Mesothelial cell of epicardium (in vitro differentiated cells): ENCODE measurements at places on chromosomes 4 and X.

DNA sequence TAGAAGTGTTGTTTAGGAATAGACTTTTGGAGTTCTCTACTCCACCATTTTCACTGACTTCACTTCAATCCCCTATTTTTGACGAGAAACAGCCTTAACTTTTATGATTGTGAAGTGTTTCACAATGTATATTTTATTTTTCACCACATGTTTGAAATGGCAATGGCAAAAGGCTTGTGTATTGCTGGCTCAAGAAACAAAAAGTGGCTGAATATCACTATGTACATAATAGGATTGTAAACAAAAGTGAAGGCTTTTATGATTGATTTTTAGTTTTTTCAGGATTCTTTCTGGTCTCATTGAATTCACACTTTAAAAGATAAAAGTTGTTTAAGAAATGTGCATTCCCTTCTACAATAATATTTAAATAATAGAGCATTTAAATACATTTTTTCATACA is 18.2 kb downstream of the MAGEB5 start:
- no peak for DNase-seq

DNA sequence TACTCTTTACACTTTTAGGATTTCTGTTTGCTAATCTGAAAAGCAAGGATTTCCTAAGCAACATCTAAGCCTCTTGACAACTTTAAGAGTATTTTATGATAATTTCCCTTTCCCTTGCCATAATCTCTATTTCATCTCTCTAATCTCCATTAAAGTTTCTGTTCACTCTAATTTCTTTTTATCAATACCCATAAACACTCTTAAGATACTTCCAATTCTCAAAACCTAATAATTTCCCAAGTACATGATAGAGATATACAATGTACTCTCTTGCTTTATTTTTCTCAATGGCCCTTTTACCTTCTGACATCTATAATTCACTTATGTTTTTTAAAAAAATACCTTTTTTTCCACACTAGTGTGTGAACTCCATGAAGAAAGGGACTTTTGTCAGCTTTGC is 26.8 kb downstream of the DAPP1 start:
- no peak for DNase-seq

GRCh38 chr4:150150629-150151062 is 72.4 kb downstream of the DCLK2 start:
- DNase-seq = no peak

DNA sequence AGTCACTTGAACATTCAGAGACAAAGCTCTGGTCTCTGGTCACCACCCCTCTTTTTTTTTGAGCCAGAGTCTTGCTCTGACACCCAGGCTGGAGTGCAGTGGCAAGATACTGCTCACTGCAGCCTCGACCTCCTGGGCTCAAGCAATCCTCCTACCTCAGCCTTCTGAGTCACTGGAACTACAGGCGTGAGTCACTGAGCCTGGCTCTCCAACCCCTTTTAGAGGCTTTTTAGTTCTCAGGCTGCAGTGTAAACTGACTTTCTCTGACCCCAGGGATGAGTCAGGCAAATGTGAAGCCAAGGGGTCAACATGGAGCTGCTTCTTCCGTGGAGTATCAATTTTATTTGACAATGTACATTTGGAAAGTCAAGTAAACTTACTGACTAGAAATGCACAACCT is 229.2 kb downstream of the PTTG2 start:
- DNase-seq = no peak

DNA sequence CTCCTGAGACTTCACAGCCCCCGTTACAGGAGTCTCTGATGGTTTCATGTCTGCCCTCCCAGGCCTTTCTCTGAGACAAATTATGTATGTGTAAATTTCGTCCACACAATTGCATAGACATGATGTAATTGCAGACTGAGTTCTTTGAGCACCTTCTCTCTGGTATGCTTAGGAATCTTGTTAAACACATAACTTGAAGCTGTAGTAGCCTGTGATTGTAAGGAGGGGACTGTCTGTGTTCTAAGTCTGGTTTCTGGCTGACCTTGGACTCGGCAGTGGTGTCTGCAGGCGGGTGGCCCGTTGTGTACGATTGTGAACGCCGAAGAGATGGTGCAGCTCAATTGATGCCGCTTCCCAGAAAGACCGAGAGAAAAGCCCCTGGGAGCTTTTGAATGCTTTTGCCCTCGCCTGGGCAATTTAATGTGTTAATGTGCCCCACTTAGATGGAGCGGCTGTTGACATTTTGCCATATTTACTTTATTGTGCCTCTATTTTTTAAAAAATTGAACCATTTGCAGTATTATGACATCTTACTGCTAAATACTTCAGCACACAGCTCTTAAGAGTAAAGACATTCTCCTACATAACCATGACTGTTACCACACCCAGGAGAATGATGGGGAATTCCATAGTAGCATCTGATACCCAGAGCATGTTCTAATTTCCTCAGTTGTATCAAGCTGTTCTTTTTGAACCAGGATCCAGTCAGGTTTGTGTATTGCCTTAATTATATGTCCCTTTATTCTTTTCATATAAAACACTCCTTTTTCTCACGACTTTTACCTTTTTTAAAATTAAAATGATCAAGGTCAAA is 58.4 kb upstream of the TADA2B start:
- DNase-seq = no peak

- no peak for DNase-seq
Observed at GRCh38 chr4:95742179-95742578, 97.7 kb upstream of the PDHA2 start.

- DNase-seq = no peak
Observed at GRCh38 chr4:62627141-62627540, 1427.0 kb downstream of the ADGRL3 start.

DNA sequence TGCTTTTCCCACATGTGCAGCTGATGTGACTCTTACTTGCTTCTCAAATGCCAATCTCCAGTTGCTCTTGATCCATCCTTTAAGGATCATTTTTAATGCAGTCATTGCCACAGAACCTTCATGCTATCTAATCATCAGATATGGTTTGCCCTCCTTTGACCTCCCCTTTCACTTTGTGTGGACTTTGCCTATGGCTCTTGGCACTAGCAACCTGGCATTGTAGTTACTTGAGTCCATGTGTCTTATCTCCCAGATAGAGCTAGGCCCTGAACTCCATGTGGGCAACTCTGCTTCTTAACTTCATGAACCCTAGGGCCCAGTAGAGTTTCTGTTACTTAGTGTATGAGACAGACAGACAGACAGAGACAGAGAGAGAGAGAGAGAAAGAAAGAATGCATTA is 41.6 kb downstream of the MTM1 start:
- DNase-seq = no peak

- DNase-seq = no peak
Observed at GRCh38 chr4:61198686-61199085, 1.4 kb upstream of the ADGRL3 start.

- DNase-seq = no peak
Observed at GRCh38 chrX:31128855-31129254, 57.0 kb upstream of the FTHL17 start.

- no peak for DNase-seq
Observed at GRCh38 chr4:188262464-188262863, 123.2 kb downstream of the TRIML1 start.

- no peak for DNase-seq
Observed at GRCh38 chr4:84527391-84527790, 28.3 kb upstream of the NKX6-1 start.

- DNase-seq = no peak
Observed at GRCh38 chrX:69264158-69264581, 98.9 kb upstream of the PJA1 start.

DNA sequence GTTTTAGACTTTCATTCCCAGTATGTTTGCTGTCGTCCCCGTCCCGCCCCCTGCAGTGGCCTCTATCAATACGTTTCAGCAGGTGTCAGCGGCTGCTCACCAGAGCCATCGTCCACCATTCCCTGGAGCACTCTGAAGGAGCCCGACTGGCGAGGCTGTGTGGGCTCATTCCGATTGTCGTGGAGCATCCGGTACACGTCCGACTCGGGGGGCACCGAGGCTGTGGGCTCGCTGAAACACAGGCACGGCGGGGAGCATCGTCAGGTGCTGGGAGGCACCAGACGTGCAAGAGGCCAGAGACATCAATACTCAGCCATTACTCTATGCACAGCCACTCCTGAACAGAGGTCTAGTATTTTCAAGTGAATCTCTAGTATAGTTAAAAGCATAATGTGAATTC is 28.9 kb downstream of the PDLIM3 start:
- DNase-seq = no peak

DNA sequence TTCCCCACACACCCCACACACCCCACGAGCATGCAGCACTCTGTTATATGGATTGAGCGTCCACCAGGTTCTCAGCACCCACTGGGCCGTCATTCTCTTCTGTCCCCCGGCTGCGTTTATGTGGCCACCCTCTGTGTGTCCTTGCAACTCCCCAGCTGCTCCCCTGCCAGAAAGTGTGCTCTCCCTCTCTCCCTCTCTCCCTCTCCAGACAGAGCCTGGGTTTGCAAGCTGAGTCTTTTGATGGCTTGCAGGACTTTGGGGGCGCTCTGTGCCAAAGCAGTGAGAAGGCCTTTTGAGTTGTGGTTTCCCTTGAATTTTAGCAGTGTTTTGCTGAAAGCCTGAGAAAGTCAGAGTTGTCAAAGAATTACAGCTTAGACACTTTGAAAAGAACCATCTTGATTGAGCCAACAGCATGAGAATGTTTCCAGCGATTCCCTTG is 173.5 kb downstream of the DCLK2 start:
- DNase-seq = no peak

DNA sequence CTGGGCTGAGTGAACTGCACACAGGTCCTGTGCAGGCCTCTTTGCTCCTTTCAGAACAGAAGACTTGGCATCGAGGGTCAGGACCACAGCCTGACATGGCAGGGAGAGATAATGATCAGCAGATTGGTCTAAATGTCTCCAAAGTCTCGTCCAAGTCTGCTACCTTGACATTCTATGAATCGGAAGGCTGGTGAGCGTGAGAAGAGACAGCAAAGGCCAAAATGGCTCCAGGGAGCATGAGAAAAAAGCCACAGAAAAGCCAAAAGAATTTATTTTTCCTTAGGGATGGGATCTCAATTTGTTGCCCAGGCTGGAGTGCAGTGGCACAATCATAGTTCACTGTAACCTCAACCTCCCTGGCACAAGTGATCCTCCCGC is 32.3 kb upstream of the IQSEC2 start:
- DNase-seq = no peak

GRCh38 chr4:84480082-84480481 is 19.0 kb downstream of the NKX6-1 start:
- DNase-seq = no peak

DNA sequence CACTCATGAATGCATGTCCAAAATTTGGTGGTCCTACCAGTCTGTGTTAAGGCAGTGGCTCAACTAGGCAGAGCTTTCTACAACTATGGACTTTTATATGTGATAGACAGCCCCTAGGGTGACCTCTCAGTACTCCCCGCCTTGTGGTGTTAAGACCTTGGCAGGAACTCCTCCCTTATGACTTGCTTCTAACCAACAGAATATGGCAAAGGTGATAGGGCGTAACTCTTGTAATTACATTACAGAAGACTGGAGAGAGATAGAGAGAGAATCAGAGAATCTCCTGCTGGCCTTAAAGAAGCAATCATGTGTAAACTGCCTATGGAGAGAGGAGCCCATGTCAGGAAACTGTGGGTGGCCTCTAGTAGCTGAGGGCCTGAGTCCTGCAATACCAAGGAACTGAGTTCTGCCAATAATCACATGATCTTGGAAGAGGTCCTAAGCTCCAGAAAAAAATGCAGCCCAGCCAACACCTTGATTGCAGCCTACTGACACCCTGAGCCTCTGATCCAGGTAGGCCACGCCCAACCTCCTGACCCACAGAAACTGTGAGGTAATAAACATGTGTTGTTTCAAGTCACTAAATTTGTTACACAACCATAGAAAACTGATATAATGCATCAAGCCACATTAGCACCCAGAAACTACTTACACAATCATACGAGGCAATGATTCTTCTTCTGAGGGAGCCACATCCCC is 68.9 kb downstream of the INPP4B start:
- DNase-seq = no peak

DNA sequence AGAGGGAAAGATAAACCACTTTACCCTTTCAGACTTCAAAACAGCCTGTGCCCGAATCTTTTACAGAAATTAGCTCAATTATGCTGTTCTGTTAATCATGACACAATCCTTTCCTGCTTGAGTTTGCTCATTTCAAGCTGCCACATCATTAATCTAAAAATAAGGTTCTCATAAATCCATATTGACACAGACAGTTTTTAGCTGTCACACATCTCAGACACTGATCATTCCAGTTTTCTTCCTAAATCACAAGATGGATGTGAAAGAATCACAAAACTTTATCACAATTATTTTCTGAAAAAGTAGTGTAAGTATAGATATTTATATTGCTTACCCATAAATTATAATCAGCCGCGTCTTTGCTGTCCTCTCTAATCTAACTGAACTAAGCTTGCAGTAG is 27.9 kb upstream of the AMELX start:
- DNase-seq = no peak

- DNase-seq = no peak
Observed at GRCh38 chr4:23855912-23856605, 33.8 kb downstream of the PPARGC1A start.

GRCh38 chr4:26238778-26239679 is 81.8 kb upstream of the RBPJ start:
- no peak for DNase-seq

GRCh38 chrX:155715141-155715540 is 102.4 kb upstream of the TMLHE start:
- no peak for DNase-seq

DNA sequence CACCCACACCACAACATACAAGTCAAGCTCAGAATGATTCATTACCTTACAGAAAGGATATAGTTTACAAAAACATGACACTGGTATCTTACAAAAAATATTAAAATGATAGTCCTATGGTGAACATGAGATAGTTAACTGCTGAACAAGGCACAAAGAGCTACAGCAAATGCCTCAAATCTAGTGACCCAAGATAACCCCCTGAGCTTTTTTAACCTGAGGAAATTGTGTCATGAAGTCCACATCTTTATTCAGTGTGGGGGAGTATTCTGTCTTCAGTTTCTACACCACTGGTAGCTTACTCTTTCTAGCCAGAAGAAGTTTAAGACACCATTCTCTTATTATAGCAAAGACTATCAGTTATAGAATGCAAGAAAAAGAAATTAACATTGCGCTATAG is 218.7 kb downstream of the MAPK10 start:
- no peak for DNase-seq

GRCh38 chrX:44093431-44093830 is 120.2 kb upstream of the NDP start:
- no peak for DNase-seq
